Stimulated activated CD8-positive, alpha-beta memory T cell treated with anti-CD3 and anti-CD28 coated beads, Interleukin-7, amount 100 ng/mL, for 24 hours (primary cell): ENCODE measurements at places on chromosomes 3 and 15.

GRCh38 chr3:57141719-57142410 is 23.3 kb downstream of the IL17RD start:
- DNase-seq: no peak

DNA sequence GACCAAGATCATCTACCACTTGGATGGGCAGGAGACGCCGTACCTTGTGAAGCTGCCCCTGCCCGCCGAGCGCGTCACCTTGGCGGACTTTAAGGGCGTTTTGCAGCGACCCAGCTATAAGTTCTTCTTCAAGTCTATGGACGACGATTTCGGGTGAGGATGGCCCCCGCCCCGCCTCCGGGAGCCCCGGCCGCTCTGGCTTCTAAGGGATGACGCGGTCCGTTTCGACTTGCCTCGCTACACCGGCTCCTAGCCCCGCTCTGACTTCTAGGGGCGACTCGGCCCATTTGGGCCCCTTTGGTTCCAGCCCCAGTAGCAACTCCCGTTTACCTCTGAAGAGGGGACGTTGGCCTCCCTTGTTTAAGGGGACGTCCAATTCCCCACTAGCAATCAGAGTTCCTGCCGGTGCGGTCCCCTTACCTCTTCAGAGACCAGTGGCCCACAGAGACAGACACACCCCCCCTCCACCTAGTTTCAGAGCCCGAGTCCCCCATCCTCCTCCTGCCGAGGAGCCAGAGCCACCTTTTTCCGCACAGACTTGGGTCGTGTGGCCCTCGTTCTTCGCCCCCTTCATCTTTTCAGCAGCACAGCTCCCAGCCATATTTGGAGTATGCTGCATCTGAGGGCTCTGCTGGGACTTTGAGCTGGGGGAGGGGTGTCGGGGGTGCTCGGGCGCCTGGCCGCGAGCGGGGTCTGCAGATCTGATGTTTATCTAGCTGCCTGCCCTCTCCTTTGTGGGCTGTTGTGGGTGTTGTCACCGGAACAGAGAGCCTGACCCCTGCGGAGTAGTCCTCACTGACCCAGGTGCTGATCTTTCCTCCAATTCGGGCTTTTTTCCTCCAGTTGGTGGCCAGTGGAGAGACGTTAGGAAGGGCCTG is 706 bp downstream of the DVL3 start:
- DNase-seq: peak; percentile 39

DNA sequence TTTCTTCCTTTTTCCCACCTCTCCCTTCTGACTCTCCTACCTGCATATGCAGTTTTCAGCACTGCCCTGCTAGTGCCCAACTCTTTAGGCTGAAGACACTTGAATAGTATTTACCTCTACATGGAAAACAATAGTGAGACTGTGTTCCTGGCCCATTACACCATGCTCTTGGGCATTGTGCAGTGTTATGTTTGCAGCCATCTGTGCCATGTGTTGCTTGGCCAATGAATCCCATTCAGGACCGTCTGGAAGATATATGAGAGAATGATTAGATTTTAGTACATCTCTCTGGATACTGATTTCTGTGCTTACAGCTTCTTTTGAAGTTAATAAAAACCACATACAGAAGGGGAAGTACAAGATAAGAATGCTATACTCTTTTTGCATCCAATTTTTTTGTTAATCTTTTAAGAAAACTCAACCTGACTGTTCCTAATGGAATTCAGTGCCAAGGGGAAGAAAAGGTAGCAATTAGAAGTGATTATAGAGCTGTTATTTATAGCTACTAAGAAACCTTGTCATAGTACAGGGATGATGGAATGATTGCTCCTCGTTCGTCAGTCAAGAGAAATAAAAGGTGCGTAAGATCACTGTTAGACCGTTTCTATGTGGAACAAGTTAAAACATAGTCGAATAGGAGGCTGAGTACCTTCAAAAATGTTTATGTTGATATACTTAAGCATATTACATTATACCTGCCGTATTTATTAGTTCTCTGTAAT is 58.9 kb downstream of the TMEM41A start:
- no peak for DNase-seq

DNA sequence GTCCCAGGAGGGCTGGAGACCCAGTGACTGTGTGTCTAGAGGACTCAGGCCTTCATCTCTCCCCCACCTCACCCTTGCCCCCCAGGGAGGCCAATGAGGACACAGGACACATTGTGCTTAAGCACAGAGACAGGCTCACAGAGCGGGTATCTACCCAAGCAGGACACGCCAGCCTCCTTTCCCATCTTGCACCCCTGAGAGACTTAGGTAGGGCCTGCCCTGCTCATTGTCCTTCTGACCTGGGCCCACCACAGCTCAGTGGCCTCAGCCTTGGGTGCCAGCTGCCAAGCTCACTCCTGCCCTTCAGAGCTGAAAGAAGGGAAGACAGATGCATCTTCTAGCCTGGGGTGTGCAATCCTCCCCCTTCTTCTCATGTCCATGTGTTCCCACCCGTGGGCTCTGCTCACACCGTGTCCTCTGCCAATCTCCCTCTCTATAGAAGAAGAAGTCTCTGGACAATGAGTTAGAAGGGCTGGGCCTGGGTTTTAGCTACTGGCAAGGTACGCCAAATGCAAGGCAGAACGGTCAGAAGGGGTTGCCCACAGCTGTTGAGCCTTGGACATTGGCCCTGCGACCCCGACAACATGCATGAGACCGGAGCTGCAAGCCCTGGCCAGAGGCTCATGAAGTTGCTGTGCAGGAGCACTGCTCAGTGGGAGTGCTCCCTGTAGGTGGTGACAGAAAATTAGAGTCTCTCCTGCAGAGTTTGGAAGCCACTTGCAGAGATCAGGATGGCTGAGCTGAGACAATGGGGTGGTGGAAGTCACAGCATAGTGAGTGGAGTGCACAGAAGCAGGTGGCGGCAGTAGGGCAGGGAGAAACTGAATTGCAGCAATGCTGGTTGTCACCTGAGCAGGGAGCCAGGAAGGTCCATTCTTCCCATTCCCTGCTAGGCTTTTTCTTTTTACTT is 32.8 kb downstream of the ACSBG1 start:
- DNase-seq: no peak

DNA sequence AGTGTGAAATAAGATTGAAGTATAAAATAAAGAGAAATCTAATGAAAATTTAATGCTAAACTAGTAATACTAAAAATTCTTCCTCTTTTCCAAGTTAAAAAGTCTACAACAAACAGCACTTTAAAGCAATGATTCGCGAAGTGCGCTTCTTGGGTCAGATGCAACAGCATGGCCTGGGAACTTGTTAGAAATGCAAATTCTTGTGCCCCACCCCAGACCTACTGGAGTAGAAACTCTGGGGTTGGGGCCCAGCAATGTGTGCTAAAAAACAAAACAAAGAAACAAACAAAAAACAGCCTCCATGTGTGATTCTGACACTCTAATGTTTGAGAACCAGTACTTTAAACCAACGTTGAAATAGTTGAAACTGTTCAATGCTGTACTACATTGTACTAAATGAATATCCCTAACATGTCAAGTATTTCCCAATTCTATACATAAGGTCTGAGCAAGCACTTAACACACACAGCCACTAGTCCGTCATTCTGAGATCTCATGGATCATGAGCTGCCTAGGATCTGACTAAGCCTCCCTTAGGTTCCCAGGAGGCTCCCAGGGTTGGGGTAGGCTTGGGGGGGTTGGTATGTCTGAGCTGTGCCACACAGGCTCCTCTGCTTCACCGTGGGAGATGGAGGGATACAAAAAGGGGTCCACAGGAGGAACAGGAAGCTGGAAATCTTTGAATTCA is 6.1 kb downstream of the RASGRP1 start:
- no peak for DNase-seq

GRCh38 chr3:117200962-117201361 is 491.4 kb downstream of the TUSC7 start:
- no peak for DNase-seq

DNA sequence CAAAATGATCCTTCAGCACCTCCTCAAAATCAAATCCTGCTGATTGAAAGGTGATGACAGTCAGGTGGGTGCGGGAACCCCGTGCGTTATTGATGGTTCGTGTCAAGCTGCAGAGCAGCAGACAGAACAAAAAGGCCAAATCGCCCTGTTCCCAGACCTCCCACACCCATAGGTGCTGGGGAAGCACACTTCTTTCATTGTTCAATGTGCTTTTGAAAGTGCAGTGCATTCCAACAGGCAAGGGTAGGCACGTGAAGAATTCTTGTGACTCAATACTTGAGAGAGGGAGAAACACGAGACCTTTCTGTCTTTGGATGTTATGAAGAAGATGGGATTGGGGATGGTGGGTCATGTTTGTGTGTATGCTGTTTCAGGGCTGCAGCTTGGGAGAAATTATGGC is 514.0 kb downstream of the MCTP2 start:
- no peak for DNase-seq

- DNase-seq: no peak
Observed at GRCh38 chr3:73773233-73773632, 148.5 kb upstream of the PDZRN3 start.

GRCh38 chr3:158794936-158795518 is 6.8 kb upstream of the MFSD1 start:
- DNase-seq: no peak

- no peak for DNase-seq
Observed at GRCh38 chr3:96017556-96017955, 796.8 kb upstream of the EPHA6 start.

DNA sequence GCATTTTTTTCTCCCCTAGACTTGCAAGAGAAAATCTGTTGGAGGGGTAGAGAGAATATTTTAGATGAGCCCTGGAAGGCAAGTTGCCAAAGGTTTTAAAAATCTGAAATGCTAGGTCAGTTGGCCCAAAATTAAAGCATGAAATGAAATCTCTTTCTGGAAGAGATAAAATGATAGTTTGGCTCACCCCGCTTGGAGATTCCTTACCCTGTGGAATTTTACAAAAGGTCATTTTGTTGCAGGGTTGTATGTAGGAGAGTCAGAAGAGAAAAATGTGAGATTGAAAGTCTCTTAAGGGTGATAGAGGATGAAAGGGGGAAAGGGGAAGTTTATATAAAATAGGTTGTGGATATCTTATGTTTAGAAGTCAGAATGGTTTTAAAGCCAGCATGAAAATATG is 277.8 kb downstream of the CD47 start:
- no peak for DNase-seq

GRCh38 chr3:98630416-98630815 is 37.0 kb upstream of the CPOX start:
- DNase-seq: no peak

GRCh38 chr15:33125894-33126537 is 68.5 kb downstream of the FMN1 start:
- no peak for DNase-seq

GRCh38 chr3:179355996-179356395 is 8.5 kb downstream of the MFN1 start:
- DNase-seq: no peak

- no peak for DNase-seq
Observed at GRCh38 chr3:94158512-94158911, 95.7 kb downstream of the NSUN3 start.

DNA sequence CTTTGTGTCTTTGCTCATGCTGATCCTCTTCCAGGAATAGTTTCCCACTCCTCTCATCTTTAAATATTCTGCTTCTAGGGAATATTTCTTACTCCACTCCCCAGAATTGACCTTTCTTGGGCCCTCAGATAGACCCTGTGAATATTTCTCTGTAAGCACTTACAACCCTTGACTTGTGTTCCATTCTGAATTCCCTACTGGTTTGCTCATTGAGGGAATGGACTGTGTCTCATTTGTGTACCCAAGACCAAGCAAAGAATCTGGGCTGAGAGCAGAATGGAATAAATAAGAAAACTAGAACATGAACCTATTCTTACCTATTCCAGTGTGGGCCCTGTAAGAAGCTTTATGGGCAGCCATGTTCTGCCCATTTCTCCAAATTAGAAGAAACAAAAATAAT is 72.7 kb upstream of the TSPAN3 start:
- DNase-seq: no peak

DNA sequence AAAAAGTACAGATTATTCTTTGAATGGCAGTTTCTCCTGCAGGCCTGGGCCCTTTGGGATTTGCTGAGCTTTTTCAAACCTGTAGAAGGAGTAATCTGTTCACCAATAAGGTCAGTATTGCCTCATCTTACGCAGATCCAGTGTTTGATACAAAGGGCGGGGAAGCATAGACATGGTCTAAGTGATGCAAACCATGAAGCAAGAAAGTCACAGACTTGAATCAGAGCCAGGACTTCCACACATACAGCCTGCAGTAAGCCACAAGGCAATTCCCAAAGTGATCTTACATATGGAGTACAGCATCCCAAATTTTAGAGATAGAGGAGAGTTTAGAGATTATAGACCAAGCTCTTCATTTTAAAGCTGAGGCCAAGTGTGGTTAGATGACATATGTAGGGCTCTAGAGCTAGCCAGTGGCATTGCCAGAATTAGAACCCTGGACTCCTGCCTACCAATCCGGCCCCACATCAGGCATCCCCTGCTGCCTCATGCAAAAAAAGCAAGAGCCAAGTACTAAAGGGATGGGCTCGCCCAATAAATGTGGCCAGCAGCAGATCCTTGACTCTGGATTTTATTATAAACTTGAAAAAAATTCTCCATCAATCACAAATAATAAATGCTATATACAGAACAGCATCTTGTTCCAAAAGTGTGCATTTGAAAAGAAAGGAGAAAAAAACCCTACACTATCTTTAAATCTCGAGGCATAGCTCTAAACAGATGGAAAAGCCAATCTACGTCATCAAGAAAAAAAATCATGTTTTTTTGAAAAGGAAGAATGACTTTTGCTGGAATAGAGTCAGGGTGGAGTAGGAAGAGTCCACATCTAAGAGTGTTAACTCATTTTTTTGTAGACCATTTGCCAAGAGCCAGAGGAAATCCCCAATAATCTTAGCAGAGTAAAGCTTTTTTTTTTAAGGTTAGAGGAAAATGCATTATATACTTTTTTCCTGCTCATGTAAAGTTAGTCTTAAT is 24.0 kb downstream of the ABI3BP start:
- DNase-seq: no peak

DNA sequence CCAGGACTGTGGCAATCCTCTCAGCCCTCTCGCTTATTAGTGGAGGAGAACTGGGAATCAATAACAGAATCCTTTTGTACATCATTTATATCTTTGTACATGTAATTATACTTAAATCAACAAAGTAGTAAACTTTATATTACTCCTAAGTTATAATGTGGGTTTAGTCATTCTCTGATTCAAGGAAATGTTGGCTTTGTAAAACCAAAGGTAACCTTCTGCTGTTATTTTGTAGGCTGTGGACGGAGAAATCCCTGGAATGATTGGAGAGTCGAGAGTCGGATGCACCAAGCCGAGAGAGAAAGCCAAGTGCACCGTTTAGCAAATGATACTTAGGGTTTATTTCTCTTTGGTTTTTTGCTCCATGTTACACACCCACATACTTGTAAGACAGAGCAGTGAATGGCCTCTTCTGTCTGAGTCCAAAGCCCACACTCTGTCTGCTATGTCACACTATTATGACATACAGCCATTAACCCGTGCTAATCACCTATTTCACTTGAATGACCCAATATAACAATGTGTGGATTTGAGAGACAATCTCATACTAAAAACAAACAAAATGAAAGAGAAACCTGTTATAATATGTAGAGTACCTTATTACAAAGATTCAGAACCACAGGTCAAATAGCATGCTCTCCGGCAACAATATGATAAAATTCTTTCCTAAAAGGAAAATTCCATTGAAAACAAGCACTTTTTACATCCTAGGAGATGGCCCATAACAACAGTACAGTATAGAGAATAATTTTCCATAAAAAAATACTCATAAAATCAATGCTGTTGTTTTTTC is 72.2 kb downstream of the MECOM start:
- no peak for DNase-seq
